ENCODE measurements at places on chromosomes 2 and 18. TPM values are rescaled to one million over a fixed set of nuclear protein-coding genes. Genes with fewer than 3 reads are reported as not detected.

DNA sequence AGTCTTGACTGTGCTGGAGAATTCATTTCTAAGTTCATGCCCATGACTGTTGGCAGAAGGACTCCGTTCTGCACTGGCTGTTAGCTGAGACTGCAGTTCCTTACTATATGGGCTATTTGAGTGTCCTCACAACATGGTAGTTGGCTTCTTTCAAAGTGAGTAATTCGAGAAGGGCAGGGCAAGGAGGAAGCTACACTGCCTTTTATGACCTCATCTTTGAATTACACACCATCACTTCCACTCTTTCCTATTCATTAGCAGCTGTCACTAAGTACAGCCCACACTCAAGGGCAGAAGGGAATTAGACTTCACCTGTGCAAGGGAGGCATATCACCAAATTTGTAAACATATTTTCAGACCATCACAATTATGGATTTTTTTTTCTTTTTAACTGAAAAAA lies 55.9 kb upstream of the EPAS1 start:
- no peaks in the 10 kb centered on the region for H3K27me3 ChIP-seq
- H3K4me1 ChIP-seq: no peaks in the 10 kb centered on the region
- H3K36me3 ChIP-seq: no peaks in the 10 kb centered on the region
- H3K27ac ChIP-seq: no peak overlapping the region
- no peak for DNase-seq

- no peaks in the 10 kb centered on the region for H3K4me1 ChIP-seq
- no peak overlapping the region for H3K4me3 ChIP-seq
- H3K27ac ChIP-seq: no peak overlapping the region
- H3K36me3 ChIP-seq: no peaks in the 10 kb centered on the region
- no peak for DNase-seq
- H3K27me3 ChIP-seq: no peaks in the 10 kb centered on the region
Measured at GRCh38 chr2:181106789-181107627, 126.6 kb downstream of the UBE2E3 start.

DNA sequence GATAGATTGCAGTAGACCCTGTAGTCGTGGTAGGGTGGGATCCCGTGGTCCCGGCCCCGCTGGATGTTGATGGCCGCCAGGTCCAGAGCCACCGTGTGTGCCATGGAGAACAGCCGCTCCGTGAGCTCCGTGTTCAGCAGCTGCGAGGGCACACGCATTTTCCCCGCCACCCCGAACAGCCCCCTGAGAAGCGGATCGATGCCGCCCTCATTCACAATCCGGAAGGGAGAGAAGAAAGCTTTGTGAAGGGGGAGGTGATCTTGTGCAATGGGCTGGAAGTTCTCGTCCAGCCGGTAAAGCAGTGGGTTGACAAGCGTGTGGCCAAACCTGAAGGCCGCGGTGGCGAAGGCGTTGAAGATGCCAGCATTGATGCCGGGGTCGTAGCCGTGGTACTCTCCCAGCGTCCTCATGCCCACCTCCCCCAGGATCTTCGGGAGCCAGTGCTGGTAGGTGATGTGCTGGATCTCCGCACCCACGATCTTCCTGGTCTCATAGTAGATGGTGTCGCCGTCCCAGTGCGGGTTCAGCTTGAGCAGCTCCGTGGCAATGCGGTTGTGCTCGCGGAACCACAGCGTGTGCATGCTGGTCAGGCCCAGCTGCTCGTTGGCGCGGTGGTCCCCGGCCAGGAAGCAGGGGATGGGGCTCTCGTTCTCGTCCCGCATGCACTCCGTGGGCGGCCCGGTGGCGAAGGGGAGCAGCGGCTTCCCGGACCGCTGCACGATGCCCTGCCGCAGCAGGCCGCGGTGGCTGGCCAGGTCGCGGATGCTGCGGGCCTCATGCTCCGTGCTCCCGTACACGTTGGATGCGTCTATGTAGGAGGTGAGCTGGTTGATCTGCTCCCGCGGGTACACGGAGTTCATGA lies 95.8 kb downstream of the PXDN start:
- no peaks in the 10 kb centered on the region for H3K36me3 ChIP-seq
- no peaks in the 10 kb centered on the region for H3K27me3 ChIP-seq
- DNase-seq: no peak
- H3K4me3 ChIP-seq: no peak overlapping the region

GRCh38 chr2:161111531-161111930 lies 48.7 kb upstream of the TANK start:
- H3K36me3 ChIP-seq: no peaks in the 10 kb centered on the region
- no peaks in the 10 kb centered on the region for H3K27me3 ChIP-seq
- no peaks in the 10 kb centered on the region for H3K4me1 ChIP-seq
- no peak overlapping the region for H3K4me3 ChIP-seq
- H3K27ac ChIP-seq: no peak overlapping the region
- no peak for DNase-seq

SYT4 gene
- not detected for polyA plus RNA-seq

BOLL gene
- polyA plus RNA-seq: not detected
